Adipose tissue (tissue), 3 donors: ENCODE measurements at places on chromosomes 11 and 22. TPM values are rescaled to one million over a fixed set of nuclear protein-coding genes. Genes with fewer than 3 reads are reported as not detected.

PSMD13 gene
- polyA plus RNA-seq, result 65.7 TPM

RFPL1 gene
- not detected for polyA plus RNA-seq

CABP7 gene
- 0.11 TPM for polyA plus RNA-seq

POU2F3 gene
- 0.16 TPM for polyA plus RNA-seq

SYNGR1 gene
- 13.0 TPM for polyA plus RNA-seq

CXCR5 gene
- 1.00 TPM for polyA plus RNA-seq
